ENCODE measurements at places on chromosomes 2 and 18.

GRCh38 chr18:21897811-21898210 lies 157.2 kb downstream of the MIB1 start:
- no peak for DNase-seq

GRCh38 chr2:137700681-137701080 lies 263.6 kb upstream of the HNMT start:
- DNase-seq, result no peak

DNA sequence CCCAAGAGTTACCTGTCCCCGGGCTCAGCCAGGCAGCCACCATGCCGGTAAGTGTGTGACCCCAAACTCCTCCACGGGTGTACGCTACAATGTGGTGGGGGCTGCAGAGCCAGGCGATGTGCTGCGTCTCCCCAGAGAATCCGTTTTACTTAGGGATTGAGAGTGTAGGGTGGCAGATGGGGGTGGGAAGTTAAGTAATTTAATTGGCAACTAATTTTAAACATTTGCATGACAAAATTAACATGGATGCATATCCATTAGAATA lies 26.6 kb upstream of the RPL31 start:
- DNase-seq, result no peak

GRCh38 chr2:9710311-9710710 lies 79.5 kb upstream of the YWHAQ start:
- DNase-seq, result no peak

GRCh38 chr18:32803568-32803967 lies 30.7 kb upstream of the KLHL14 start:
- no peak for DNase-seq

GRCh38 chr2:3480352-3481010 lies 38.9 kb downstream of the ADI1 start:
- DNase-seq, result no peak

- DNase-seq, result peak; percentile 9
Observed at GRCh38 chr2:44362207-44363015, 664 bp downstream of the CAMKMT start.

- no peak for DNase-seq
Observed at GRCh38 chr18:26708806-26709716, 156.4 kb downstream of the AQP4 start.

DNA sequence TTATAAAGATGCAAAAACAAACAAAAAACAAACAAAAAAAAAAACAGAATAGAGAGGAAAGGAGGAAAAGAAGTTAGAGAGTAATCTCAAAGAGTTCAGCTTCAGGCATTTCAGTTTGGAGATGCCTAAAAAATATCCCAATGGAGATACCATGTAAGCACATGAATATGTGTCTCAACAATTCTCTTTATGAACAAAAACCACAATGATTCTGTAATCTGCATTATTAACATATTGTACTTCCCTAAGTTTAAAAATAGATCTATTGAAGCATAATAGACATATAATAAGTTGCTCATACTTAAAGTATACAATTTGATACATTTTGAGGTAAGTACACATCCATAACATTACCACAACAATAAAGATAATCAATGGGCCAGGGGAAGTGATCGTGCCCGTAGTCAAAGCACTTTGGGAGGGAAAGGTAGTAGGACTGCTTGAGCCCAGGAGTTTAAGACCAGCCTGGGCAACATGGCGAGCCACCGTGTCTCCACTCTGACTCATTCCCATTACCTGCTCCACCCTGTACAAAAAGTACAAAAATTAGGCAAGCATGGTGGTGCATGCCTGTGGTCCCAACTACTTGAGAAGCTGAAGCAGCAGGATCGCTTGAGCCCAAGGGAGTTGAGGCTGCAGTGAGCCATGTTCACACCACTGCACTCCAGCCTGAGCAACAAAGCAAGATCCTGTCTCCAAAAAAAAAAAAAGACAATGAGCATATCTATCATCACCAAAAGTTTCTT lies 158.9 kb downstream of the ATAD2B start:
- no peak for DNase-seq

GRCh38 chr18:37481491-37481890 lies 84.1 kb downstream of the CELF4 start:
- DNase-seq, result no peak

DNA sequence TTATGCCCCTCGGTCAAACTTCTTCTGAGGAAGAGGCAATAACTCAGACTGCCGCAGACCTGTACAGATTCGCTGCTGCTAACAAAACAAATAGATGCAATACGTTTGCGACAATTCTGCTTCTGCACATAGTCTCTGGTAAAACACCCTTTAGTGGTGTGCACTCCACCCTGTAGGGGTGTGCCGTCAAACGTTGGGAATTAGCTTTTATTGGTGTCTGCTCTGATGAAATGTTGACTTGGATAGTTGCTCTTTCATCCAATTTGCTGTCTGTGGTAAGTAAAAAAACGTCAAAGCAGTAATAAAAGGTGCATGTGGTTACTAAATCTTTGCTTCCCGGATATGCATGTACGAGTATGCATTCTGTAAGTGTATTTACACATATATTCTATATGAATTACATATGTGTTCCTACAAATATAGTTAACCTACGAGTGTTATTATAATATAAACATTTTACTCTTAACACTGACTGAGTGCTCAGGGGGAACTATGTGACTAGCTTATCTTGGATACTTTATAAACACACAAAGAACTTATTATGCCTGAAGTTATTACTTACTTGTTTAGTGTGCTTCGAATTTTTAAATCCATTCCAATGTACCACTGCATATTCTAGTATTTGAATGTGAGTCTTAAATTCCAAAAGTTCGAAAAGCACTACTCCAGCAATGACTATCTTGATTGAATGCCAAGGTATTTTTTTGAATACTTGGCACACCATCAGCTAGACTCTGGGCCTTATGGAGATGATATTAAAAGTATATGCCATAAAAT lies 610.2 kb downstream of the ZEB2 start:
- DNase-seq, result no peak

GRCh38 chr2:396903-397302 lies 109.0 kb upstream of the ALKAL2 start:
- DNase-seq, result no peak

DNA sequence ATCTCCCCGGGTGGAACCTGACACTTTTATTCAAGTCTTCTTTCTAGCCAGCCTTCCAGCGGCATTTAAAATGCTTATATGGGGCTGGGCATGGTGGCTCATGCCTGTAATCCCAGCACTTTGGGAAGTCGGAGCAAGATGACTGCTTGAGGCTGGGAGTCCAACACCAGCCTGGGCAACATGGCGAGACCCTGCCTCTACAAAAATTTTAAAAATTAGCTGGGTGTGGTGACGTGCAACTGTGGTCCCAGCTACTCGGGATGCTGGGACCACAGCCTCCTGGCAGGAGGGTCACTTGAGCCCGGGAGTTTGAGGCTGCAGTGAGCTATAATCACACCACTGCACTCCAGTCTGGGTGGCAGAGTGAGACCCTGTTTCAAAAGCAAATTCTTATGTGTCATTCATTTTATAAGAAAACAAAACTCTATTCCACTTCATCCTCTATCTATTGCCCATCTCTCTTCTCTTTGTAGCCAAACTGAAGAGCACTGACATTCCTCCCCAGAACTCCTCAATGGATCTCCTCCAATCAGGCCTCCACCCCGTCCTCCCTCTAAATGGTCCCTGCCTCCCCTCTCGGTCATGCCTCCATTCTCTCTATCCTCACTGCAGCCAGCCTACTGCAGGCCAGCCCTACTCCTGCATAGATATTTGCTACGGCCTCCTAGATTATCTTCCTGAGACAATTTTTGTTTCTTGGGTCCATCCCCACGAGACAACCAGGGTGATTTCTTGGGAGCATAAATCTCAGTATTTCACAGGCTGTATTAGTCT lies 18.0 kb upstream of the RHOB start:
- no peak for DNase-seq

GRCh38 chr18:55405893-55406406 lies 182.0 kb downstream of the TCF4 start:
- no peak for DNase-seq

DNA sequence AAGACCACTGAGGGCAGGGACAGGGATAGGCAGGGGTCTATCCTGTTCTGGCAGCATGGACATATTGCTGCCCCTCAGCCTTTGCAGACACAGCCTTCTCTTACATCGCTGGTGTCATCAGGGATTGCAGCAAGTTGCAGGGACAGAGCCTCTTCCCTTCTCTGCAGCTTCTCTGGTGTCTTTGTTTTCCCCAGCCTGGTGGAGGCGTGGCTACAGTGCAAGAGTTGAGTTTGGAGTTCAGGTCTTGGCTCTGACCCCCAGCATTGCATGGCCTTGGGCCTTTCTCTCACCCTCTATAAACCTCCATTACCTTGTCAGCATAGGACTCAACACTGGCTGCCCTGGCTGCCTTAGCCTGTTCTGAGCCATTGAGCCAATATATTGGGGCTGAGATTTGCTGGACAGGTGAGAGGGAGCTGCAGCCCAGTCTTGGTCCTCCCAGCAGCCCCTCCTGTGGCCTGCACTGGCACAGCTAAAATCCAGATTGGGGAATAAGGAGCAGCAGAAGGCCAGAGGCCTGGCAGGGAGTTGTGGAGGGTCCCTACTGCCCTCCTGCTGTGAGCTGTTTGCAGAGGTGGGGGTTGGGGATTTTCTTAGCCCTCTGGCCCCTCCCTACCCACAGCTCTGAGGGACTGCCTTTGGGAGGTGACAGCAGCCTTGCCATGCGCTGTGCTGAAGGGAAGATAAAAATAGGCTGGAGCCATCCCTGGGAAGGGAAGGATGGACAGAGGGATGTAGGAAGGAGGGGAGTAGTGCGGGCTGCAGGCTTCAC lies 22.8 kb downstream of the EHD3 start:
- DNase-seq, result no peak

DNA sequence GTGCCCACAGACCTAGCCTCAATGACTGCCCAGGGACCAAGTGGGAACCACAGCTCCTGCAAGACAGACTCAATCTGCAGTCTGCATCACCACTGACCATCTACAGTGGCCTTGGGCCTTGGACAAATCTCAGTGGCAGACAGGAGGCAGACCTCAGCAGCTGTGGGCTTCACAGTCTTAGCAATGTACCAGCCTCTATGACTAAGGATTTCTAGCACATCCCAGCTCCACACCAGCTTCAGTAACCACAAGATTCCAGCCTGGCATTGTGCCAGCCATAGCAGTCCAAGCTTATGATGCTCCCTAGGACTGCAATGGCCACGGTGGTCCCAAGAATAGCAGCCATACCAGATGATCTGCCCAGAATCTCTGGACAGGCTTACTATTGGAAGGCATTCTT lies 19.6 kb upstream of the WDR75 start:
- no peak for DNase-seq

DNA sequence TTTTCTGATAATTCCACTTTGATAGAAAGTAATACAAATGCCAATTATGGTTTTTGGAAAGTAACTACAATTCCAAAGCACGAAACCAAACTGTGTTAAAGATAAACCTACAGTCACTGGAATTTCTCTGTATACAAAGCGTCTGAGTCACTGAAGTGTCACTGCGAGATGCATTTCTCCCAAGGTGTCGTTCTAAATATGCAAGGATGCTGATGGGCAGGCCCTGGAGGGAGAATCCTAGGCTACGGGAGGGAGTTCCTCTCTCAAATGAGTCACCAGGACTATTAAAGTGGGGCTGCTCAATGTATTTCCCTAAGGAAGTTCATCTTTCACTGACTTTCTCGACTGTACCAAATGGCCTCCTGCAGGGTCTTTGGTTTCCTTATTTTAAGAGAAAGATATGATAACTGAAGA lies 163.8 kb upstream of the STK17B start:
- no peak for DNase-seq

DNA sequence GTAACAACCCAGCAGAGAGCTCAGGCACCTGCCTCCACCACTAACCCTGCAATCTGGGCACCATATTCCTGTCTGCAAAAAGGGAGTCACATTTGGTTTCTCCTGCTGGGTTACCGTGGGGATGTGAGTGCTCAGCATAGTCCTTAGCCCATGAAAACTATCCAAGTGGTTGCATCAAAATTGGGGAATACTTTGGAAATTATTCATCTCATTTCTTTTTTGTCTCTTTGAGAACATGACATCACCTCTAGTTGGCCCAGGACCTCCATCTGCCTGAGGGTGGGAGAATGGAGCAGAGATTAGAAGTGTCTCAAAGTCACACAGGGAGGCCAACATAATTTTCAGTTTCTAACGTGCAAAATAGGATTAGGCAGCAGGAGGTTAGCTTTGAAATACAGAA lies 19.3 kb upstream of the SPP2 start:
- DNase-seq, result no peak

DNA sequence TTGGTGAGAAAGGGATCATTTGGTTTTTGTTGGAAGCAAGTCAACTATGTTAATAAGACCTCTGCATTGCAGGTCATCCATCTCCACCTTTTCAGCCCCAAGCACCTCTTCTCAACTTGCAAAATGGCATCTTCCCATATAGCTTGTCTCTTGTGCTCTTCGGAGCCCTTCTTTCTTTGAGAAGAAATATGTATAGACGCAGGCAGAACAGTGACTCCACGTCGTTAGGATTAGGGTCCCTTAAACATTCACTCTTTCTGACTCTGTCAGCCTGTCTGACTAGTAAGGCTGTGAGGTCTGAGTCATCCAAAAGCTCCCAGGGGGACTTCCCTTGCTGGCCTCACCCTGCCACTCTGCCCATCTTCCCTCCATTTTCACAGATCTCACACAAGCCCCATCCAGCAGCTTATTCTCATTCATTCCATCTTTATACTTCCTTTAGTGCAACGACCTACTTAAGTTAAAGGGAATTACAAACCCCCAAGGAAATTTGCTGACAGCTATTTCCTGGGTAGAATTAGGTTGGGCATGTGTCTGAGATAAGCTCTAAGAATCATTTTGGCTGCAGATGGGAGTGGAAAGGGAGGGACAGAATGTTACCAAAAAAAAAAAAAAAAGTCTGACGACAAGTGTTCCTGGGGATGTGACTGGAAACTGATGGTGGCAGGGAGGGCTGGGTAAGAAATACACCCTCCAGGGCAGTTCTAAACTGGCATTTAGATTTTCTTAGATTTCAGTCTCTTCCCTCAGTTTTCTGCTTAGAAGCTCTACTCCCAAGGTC lies 37.7 kb upstream of the MEX3C start:
- DNase-seq, result no peak

GRCh38 chr2:135190799-135191198 lies 138.7 kb downstream of the RAB3GAP1 start:
- DNase-seq, result no peak

DNA sequence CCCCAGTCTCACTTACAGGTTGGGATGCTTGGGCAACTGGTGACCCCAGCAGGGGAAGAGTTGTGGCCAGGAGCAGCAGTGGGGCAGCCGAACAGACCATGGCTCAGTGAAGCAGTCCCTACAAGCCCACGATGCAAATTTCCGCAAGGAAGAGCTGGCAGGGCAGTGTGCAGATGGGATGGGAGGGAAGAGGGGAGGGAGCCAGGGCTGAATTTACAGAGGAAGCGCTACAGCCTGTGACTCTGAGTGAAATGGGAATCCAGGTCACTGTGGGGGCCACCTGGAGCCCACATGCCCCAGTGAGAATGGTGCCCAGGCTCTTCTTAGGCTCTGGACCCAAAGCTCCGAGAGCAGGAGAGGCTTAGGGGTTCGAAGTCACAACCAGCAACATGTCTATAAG lies 27.0 kb upstream of the SELENOI start:
- no peak for DNase-seq

- no peak for DNase-seq
Observed at GRCh38 chr18:51135795-51136194, 61.7 kb downstream of the MEX3C start.

GRCh38 chr18:44922968-44923367 lies 242.3 kb downstream of the SETBP1 start:
- DNase-seq, result no peak

GRCh38 chr18:39500306-39500705 lies 1934.7 kb upstream of the CELF4 start:
- no peak for DNase-seq

All from stimulated activated CD8-positive, alpha-beta memory T cell treated with anti-CD3 and anti-CD28 coated beads, Interleukin-4, amount 100 ng/mL, for 1 hour (primary cell).